ENCODE measurements at places on chromosomes 1 and 21.

- H3K27ac ChIP-seq = no peak overlapping the region
- DNase-seq = no peak
- no peak overlapping the region for H3K4me3 ChIP-seq
- no peaks in the 10 kb centered on the region for H3K36me3 ChIP-seq
- H3K4me1 ChIP-seq = no peaks in the 10 kb centered on the region
These were observed 100.3 kb downstream of the GRIK3 start for GRCh38 chr1:36934061-36934460.

GRCh38 chr1:168618886-168619285, 42.5 kb downstream of the XCL1 start:
- no peak overlapping the region for H3K4me3 ChIP-seq
- no peaks in the 10 kb centered on the region for H3K27me3 ChIP-seq
- H3K27ac ChIP-seq = no peak overlapping the region
- H3K4me1 ChIP-seq = no peaks in the 10 kb centered on the region

- no peaks in the 10 kb centered on the region for H3K27me3 ChIP-seq
- no peak for DNase-seq
- no peaks in the 10 kb centered on the region for H3K4me1 ChIP-seq
- H3K4me3 ChIP-seq = no peak overlapping the region
- no peak overlapping the region for H3K27ac ChIP-seq
These were observed 269.2 kb upstream of the RGS18 start for GRCh38 chr1:191888996-191889622.

DNA sequence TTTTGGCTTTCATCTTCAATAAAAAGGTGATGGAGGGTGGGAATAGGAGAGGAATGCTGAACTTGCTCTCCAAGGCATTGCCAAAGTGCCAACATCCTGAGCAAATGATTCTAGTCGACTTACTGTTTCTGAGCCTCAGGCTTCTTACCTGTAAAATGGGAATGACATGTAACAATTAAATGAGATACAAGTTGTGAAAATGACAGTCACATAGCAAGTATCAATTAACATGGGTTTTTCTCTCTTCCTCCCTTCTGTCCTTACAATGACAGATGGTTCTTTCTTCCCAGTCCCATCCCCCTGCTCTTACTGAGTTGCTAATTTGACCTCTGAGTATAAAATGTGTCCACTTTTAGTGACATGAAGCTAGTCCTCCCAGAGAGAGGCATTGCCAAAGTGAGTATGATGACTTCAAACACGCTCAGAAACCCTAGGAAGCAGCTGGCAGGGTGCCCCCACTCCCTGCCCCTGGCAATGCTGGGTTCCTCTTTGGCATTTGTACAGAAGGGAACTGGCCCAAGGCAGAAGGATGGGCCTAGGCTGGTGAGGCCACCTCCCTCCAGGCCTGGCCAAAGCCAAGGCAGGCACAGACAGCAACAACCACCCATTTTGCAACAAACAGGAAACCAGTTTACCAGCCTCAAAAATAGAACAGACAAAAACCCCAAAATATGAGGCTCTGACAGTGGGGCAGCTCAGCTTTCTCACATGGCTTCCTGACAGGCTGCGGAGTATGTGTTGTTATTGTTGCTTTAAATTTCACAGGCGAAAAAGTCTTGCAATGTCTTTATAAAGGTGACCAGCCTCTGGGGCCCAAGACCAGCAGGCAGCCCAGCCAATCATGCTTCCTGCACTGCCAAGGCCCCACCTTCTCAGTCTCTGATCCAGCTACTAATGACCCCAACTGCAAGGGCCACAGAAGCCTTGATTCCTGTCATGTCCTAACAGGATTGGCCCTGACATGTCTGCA, 115.9 kb downstream of the HIVEP3 start:
- no peaks in the 10 kb centered on the region for H3K27me3 ChIP-seq
- peak overlapping the region; percentile 56 for H3K27ac ChIP-seq
- H3K4me3 ChIP-seq = no peak overlapping the region
- H3K36me3 ChIP-seq = no peaks in the 10 kb centered on the region

DNA sequence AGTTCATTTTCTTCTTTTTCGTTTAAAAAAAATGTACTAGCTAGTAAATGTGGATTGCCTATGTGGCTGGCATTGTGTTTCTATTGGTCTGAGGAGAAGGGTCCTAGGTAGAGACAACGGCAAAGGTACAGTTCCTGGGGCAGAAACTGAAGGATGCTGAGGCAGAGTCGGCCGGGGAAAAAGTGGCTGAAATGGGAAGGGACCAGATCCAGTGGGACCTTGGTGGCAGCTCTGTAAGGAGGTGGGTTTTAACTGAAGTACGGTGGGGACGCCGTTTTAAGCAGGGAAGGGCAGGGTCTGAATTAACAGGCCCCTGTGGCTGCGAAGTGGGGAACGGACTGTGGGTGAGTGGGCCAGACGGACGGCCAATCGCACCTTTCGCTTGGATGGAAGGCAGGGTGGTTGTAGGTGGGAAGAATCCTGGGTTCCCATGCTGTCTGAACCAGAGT, 420 bp upstream of the VPS13D start:
- peaks cover 13% of the 10 kb centered on the region for H3K4me1 ChIP-seq
- no peak overlapping the region for H3K27ac ChIP-seq
- H3K36me3 ChIP-seq = no peaks in the 10 kb centered on the region
- H3K4me3 ChIP-seq = no peak overlapping the region
- no peak for DNase-seq
- no peaks in the 10 kb centered on the region for H3K27me3 ChIP-seq

DNA sequence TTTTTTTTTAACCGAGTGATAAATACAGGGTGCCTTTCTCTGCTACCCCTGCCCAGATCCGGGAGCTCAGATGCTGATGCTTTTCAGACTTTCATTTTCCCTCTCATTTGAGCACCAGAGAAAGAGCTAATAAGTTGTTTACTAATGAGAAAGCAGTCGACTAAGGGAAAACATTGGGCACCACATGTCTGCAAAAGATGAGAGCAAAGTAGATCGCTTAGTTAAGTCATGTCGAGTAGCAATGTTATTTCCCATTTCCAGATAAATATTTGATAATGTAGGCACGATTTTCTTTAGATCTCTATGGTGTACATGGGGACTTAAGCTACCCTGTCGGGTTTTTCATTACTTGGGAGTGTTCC, 1.2 kb downstream of the PKN2 start:
- no peaks in the 10 kb centered on the region for H3K27me3 ChIP-seq
- no peak for DNase-seq
- peak overlapping the region; percentile 85 for H3K27ac ChIP-seq
- no peaks in the 10 kb centered on the region for H3K36me3 ChIP-seq
- peak overlapping the region; percentile 88 for H3K4me3 ChIP-seq

DNA sequence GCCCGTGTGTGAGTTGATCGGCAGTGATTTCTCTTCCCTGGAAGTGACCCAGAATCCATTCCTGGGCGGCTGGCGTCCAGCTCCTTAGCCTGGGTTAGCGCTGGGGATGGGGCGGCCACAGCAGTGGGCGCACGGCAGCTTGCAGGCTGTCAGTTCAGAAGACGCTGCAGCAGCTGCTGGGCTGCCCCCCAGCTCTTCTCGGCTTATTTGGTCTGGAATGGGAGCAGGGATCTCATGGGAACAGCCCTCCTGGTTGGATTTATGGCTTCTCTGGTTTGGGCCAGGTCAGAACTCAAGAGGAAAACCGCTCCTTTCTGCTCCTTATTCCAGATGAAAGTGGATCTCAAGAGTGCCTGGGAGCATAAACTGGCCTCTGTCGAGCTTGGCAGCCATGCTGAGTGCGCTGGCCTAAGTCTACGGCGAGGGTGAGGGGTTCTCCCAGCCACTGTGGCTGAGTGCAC, 148.2 kb downstream of the PRDM16 start:
- H3K4me1 ChIP-seq = peaks cover 5% of the 10 kb centered on the region
- no peak for DNase-seq
- no peak overlapping the region for H3K27ac ChIP-seq
- no peaks in the 10 kb centered on the region for H3K36me3 ChIP-seq

GRCh38 chr1:36400514-36400824, 2.8 kb upstream of the LSM10 start:
- peak overlapping the region; percentile 11 for H3K4me3 ChIP-seq
- H3K36me3 ChIP-seq = no peaks in the 10 kb centered on the region
- peaks cover 13% of the 10 kb centered on the region for H3K4me1 ChIP-seq
- no peaks in the 10 kb centered on the region for H3K27me3 ChIP-seq
- no peak for DNase-seq
